ENCODE measurements at places on chromosomes 4 and X. TPM values are rescaled to one million over a fixed set of nuclear protein-coding genes. Genes with fewer than 3 reads are reported as not detected.

Gene NEK1
- 6.4 TPM for total RNA-seq

Gene VCX
- not detected for total RNA-seq

Gene PAGE4
- not detected for total RNA-seq

Gene ARL13A
- not detected for total RNA-seq

Gene FAM241A
- total RNA-seq = 6.2 TPM

Gene TLR3
- 3.3 TPM for total RNA-seq

Gene ADAM29
- not detected for total RNA-seq

Gene MAOA
- total RNA-seq = 18.2 TPM

Gene MAGEB1
- not detected for total RNA-seq

Gene MAGEA10
- not detected for total RNA-seq

Gene GPRASP1
- total RNA-seq = 0.94 TPM

Gene HTR2C
- not detected for total RNA-seq

Gene NEUROG2
- not detected for total RNA-seq

Measured in NCI-H460 (cell line).